Activated CD4-positive, alpha-beta T cell treated with anti-CD3 and anti-CD28 coated beads, Interleukin-2, amount 50 U/mL, for 1 hour (primary cell): ENCODE measurements at places on chromosomes 16 and 17.

DNA sequence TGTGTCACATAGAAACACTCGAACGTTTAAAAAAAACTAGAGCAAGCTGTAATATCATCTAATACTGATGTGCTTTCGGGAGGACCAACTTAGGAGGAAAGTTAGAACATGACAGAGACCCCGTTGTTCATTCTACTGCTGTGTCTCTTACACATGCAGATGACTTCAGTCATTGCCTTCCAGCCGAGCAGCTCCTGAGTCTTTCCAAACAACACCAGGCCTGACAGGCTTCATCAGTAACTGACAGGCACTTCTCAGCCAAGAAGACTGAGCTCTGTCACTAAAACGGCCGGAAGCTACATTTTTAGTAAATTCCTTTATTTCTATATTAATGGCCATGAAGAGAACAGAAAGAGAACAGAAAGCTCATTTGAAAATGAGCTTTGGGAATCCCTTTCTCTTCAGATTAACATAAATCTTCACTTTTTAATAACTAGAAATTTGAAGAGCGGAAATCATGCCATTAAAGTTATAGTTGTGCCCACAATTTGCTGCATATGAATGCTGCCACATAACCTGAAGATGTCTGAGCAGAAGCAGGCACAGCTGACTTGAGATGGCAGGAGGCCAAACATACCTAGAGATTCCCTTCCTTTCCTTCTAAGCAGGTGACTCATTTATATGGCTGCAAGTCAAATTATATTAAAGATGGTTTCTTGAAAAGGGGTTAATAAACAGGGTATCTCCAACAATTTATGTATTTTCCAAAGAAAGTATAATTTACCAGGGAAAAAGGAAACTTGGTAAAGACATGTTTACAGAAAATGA, 148.9 kb downstream of the ITFG1 start:
- no peak for DNase-seq

- DNase-seq: no peak
Observed at GRCh38 chr17:46003907-46004748, 5.1 kb downstream of the STH start.

DNA sequence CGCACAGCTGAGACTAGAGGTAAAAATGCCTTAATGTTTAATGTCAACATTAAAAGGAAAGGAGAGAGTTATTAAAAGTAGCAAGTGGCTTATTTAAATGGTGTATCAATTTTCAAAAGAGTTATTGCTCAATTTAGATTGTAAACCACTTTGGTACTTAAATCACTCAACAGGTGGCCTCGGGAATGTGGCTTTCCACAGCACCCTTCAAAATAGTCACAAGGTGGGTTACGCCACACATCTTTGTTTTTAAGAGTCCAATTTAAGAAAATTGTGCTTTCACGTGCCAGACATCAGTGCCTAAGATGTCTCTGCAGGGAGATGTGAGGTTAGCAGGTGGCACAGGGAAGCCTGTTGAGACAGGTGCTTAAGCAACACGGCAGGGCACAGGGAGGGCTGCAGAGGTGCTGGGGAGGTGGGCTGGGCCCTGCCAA, 27.5 kb upstream of the ADCY7 start:
- no peak for DNase-seq

DNA sequence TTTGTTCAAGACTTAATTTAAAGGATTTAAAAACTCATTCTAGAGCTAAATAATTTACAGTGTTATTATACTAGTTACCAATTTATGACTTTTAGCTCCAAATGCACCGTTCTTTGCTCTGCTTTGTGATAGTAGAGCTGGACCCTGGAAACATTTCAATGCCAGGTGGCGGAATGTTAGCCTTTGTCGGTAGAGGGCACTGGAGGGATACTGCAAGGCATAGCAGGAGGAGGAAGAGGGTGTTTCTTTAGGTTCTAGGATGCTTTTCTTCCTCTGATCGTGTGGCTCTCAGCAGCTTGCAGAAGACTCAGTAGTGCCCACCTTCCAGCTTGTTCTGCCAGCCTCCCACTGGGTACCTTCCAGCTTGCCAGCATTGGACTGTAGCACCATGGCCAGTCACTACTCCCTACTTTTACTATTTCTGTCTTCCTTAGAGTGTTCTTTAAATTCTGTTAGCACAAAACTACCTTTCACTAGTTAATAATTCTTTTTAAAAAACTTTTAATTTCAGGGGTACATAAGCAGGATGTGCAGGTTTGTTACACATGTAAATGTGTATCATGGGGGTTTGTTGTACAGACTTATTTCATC, 325.3 kb downstream of the UTP18 start:
- no peak for DNase-seq

- DNase-seq: no peak
Observed at GRCh38 chr16:2840914-2841313, 10.8 kb downstream of the ZG16B start.

GRCh38 chr17:82798752-82799151, 41.1 kb downstream of the ZNF750 start:
- DNase-seq: no peak
